ENCODE measurements at places on chromosomes 1 and 21.

DNA sequence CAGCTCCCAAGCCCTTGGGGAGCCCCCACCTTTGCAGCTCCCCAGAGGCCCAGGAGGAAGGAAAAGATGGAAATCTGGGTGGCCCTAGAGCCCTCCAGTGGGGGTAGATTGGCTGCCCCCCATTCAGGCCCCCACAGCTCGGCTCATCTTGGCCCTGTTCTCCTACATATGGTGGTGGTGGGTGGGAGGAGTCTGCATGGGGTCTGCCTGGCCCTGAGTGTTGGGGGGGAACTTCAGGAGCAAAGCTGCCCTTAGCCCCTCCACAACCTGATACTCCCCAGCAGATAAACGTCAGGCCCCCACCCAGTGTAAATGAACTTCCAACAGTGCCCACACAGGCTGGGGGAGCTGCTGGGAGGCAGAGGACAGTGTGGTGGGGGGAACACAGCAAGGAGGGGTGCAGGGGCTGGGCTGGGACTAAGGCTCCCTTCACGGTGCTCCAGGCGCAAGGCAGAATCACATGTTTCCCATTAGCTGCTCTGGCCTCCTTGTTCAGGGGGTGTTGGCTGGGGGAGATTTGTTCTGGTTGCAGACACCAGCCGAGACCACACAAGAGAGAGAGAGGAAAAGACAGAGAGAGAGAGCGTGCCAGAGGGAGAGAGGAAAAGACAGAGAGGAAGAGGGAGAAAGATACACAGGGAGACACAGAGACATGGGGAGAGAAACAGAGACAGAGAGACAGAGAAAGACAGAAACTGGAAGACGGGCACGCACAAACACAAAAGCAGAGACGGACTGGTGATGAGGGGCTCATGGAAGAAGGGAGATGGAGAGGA is 42.6 kb downstream of the AHDC1 start:
- no peak for DNase-seq

- no peak for DNase-seq
Observed at GRCh38 chr1:2163205-2163604, 31.4 kb downstream of the FAAP20 start.

GRCh38 chr1:84271441-84272151 is 29.9 kb upstream of the SAMD13 start:
- DNase-seq, result no peak

DNA sequence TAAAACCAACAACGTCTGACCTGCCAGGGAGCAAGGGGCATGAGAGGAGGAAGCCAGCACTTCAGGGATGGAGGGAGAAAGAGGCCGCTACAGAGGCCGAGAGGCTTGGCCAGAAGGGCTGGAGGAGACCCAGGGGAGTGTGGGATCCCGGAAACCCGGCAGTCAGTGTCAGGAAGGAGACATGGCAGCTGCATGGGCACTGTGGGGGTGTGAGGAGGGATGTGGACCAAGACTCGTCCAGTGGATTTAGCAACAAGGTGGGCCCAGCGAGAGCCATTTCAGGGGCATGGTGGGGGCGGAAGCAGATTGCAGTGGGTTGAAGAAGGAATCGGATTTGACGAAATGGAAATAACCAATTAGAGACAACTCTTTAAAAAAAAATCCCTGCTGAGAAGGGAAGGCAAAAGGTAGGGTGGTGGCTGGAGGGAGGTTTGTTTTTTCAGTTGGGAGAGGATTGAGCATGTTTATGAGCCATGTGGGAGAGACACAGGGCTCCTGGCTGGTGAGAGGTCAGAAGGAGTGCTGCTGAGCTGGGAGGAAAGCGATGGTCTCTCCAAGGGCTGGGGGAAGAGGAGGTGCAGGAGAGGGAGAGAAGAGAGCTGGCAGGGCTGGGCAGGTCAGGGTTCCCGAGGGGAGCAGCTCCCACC is 4.4 kb downstream of the B4GALT2 start:
- no peak for DNase-seq

DNA sequence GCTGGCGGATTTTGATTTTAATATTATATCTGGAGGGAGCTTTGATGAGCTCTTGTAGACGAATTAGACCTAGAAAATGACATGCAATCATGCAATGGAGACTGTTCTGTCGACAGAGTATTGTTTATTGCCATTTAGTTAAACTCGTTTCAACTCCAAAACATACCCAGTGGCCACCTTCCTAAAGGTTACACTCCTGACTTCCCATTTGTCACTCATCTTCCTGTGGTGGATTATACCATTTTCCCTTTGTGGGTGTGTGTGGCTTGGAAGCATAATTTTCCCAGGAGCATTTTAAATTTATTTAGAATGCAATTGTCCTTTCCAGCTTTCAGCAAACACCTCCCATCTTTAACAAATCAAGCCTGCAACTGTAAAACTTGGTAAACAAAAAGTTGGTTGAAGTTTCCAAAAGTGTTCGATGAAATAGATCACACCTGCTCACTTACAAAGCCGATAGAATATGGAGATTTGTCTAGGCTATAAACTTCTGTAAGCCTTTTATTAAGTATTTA is 266.6 kb downstream of the GRIK1 start:
- no peak for DNase-seq

- DNase-seq, result no peak
Observed at GRCh38 chr21:37917612-37918011, 1.4 kb upstream of the KCNJ6 start.

DNA sequence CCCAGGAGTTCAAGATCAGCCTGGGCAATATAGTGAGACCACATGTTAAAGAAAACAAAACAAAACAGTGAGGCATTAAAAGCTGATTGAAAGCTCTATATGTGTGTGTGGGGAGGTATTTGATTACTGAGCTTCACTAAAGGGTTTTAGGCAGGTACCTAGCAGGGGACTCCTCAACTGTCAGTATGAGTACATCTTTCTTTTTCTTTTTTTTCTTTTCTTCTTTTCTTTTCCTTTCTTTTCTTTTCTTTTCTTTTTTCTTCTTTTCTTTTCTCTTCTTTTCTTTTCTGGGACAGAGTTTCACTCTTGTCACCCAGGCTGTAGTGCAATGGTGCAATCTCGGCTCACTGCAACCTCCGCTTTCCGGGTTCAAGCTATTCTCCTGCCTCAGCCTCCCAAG is 8.5 kb upstream of the MYCL start:
- no peak for DNase-seq

DNA sequence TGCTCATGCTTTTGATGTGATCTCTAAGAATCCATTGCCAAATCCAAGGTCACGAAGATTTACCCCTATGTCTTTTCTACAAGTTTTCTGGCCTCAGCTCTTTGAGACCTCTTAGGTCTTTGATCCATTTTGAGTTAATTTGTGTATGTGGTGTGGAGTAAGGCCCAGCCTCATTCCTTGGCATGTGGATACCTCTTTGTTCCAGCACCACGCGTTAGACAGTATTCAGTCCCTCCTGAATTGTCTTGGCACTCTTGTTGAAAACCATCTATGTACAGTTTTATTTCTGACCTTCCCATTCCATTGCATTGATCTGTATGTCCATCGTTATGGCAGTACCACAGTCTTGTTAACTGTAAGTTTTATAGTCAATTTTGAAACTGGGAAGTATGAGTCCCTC is 8.0 kb upstream of the FTCD start:
- no peak for DNase-seq

DNA sequence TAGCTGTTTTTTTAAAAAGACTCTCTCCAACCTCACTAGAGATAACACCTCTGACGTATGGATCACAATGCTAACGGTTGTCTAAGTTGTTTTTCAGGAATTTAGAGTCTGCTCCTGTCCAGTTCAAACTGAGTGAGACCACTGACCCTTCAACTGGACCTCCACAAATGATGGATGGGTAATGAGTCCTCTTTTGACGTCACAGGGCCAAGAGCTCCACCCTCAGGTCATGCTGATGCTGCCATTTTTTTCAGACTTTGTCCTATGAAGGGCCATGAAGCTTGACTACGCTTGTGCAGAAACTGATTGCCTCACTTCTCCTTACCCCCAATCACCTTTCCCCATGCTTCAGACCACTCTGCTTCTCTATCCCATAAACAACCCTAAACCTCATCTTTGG is 16.6 kb downstream of the GRIK3 start:
- no peak for DNase-seq

DNA sequence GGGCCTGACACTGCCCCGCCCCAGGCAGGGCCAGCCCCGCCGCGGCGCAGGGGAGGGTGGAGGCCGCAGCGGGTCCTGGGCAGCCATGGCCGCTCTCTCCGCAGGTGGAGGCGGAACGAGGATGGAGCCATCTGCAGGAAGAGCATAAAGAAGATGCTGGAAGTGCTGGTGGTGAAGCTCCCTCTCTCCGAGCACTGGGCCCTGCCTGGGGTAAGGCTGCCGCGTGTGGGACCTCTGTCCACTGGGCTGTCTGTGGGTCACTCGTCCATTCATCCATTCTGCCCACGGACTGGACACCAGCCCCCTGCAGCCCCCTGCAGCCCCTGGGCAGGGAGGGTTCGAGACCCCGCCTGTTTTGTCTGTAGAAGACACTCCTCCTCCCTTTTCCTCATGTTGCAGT is 18.4 kb upstream of the LRRC3 start:
- no peak for DNase-seq

- DNase-seq, result no peak
Observed at GRCh38 chr1:80962564-80962963, 838.2 kb upstream of the ADGRL2 start.

DNA sequence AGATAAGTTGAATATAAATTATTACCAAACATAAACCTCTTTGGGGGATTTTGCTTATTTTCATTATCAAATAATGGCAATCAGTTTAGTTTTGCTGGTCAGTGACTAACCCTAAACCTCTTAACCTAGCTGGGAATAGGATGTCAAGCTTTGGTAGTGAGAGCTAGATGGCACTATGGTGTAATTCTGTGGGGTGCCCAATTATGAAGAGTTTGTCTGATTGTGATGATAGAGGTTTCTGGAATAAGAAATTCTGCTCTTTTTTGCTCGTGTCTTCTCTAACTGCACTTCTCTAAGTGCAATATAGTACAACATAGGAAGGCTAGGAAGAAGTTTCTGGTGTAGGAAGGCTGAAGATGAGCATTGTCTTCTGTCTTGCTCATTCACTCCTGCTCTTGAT is 59.8 kb downstream of the XCL1 start:
- DNase-seq, result no peak

- DNase-seq, result no peak
Observed at GRCh38 chr1:64039390-64039926, 164.0 kb upstream of the UBE2U start.

DNA sequence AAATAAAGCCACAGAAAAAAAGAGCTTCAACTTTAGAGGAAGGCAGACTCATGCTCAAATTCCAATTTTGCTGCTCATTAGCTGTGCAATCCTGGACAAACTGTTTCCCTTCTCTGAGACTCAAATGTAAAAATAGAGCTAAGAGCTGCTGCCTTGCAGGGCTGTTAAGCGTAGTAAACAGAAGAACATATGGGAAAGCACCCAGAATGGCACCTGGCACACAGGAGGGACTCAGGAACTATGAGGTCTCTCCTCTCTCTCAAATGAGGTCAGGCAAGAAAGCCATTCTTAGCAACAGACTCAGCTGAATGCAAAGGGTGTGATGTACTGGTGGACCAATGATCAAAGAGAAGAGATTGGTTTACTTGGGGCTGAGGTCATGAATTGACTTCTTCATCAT is 61.3 kb downstream of the TRABD2B start:
- no peak for DNase-seq

- DNase-seq, result no peak
Observed at GRCh38 chr1:230424391-230425251, 1.5 kb downstream of the PGBD5 start.

- peak; percentile 36 for DNase-seq
Observed at GRCh38 chr1:94926126-94926914, 590 bp downstream of the CNN3 start.

DNA sequence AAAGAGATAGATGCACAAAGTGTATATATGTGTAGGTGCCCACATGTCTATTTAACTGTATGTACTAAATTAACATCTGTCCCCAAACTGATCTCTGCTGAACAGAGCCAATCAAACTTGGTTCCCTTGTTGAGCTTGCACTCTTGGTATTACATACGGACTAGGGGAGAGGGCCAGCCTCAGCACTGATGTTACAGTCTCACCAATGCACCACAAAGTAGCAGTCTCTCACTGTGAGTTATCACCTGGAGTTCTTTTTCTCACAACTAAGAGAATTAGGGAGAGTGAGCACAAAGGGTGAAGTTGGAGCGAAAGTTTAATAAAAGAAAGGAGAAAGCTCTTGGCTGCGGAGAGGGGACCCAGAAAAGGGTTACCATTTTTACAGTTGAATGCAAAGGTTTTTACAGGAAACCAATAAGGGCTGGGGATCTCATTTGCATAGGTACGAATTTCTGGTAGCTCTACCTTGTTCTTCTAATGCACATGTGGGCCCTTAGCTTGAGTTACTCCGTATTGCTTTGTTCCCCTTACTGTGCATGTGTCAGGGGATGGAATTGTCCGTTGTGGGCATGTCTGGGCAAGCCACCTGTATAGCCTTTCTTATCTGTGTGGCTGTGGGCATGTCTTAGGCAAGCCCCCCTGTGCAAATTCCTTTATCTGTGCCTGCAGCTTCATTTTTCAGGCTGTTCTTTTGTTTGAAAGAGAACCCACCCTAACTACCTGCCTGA is 13.3 kb upstream of the CHI3L2 start:
- no peak for DNase-seq

DNA sequence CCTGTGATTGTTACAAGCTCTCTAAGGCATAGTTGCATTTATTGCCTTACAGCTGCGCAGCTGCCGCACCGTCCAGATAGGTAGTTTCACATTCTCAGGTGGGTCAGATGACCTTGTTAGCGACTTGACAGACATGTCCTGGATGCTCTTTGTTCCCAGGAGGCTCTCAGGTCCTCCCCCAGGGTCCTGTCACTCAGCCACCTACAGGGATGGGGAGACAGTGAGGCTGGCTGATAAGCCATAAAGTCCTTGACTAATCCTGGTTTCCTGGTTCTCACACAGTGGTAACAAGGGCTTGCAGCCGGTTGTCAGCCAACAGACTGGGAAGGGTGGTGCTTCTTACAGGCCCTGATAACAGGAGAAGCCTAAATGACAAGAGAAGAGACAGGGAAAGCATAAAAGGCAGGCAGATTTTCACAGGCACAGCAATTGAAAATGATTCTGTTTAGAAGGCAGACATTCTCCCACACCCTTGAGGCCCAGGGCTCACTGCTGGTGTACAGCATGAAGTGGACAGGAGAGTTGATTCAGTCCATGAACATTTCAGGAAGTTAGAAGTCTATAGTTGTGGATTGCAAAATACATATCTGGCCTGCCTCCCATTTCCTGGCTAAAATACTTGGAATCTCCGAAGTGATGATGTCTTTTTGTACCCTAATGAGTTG is 2.9 kb downstream of the ARF1 start:
- no peak for DNase-seq

DNA sequence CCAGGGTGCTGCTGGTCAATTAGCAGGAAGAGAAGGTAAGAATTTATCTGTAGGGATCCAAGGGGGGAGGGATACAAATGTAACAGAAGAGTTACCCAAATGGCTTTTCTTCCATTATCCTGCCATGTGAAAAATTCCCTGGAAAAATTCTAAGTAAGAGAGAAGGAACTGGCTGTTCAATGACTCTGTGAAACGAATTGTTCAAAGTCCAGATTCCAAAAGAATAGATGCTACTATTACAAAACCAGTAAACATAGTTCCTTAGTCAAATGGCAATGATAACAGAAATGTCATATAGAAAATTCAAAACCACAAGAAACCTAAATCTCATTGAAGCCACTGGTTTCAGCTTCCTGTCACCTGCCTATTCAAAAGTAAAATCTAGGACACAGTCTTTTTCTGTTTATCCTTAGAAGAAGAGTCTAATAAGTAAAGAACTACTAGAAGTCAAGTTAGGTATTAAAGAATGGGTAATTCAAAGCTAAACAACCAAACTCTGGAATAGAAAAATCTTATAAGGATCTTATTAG is 102.6 kb downstream of the ZNF644 start:
- DNase-seq, result no peak

GRCh38 chr1:150981805-150982712 is at the start of gene ANXA9:
TSS of gene ANXA9 (plus strand) at chr1:150982292. CDS start at chr1:150983106, 814 bp downstream.
- DNase-seq, result no peak

- no peak for DNase-seq
Observed at GRCh38 chr21:38913120-38913892, 107.6 kb downstream of the ETS2 start.
